ENCODE measurements at places on chromosomes 12 and 14.

DNA sequence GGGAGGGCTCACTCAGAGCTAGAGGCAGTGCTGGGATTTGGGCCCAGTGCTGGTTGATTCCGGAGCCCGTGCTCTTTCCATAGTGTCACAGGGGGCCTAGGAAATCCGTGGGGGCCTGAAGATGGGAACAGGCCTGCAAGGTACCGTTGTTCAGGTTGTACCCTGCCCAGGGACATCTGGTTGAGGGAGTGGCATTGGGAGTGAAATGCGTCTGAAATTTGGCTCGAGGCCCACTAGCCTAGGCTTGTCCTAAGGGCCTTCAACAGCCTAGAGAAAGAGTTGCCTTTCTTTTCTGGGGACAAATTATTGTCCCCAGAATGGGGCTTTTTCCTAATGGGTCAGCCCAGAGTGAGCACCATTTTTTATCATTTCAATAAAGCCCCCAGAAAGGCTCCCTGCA lies 26.4 kb upstream of the FAM222A start:
- no peak for DNase-seq

DNA sequence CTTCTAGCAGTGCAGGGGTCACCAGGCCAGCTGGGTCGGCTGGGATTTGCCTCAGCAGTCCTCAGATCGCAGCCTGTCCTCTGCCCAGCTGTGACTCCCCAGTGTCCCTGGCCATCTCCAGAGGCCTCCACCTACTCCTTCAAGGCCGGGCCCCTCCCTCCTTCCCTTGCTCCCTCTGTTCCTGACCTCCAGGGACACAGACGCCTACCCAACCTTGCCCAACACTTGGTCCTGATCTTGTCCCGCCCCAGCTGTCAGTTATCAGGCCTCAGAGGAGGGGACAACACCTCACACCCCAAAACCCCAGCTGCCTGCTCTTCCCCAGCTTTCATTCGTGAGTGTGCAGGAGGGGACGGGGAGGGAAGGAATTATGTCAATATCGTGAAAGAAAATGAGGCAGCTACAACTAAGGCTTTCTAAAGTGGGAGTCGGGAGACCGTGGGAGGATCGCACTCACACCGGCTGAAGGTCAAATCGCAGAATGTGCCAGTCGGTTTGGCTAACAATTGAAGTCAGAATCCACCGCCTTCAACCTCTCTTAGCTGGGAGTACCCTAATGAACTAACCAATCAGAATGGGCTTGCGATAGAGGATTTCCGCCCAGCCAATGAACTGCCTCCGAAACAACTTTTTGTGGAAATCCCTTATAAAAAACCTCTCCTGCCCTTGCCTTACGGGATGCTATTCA lies 9.4 kb upstream of the PLBD2 start:
- no peak for DNase-seq

DNA sequence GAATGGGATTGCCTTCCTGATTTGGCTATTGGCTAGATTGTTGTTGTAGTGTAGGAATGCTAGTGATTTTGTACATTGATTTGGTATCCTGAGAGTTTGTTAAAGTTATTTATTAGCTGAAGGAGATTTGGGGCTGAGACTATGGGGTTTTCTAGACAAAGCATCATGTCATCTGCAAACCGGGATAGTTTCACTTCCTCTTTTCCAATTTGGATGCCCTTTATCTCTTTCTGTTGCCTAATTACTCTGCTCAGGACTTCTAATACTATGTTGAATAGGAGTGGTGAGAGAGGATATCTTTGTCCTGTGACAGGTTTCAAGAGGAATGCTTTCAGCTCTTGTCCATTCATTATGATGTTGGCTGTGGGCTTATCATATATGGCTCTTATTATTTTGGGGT lies 265.7 kb upstream of the MGAT4C start:
- DNase-seq: no peak

DNA sequence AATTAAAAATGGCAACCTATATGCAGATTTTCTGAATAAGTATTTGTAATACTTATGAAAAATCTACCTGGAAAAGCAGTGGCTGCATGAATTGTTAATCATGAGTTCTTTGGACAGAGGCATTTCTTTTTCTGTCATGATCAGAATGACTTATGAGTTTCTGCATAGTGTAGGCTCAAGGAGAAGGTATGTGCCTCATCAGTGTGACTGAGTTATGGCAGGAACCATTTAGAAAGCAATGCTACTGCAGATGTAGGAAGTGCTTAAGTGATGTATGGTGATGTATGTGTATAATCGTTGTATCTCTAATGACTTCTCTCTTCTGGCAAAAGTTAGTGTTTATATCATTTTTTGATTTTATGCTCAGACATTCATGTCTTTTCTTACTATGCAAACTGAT lies 816.4 kb upstream of the FBXO33 start:
- DNase-seq: no peak

DNA sequence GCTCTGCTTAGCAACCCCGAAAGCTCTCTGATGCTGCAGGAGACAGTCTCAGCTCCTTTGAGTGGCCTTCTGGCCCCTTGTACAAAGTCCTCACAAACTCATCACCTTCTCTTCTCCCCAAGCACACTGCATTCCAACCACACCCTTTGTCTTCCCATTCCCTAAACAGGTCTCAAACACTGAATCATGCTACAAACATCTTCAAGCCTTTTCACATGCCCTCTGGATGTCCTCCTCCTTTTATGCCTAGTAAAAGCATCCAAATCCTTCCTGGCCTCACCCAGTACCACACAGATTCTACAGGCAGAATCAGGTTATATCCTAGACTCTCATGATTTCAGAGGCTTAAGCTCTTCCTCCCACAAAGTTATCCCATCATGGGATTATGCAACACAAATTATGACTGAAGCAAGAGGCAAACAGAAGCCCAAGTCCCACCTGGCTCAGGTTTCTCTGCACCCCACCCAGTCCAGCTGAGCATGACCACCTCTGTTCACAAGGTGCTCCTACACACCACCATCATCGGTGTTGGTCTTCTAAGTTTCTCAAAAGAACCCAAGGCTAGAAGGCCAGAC lies 61.4 kb upstream of the PCED1B start:
- DNase-seq: no peak
